ENCODE measurements at places on chromosomes 5 and 9.

DNA sequence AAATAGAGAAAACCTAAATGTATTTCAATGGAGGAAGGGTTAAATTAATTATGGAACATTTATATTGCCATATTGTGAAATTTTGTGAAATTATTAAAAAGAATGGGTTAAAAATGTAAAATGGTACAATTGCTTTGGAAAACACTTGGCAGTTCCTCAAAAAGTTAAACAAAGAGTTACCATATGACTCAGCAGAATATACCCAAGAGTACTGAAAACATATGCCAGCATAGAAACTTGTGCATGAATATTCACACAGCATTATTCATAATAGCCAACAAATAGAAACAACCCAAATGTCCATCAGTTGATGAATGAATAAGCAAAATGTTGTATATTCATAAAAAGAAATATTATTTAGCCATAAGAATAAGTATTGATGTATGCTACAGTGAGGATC lies 181.0 kb upstream of the MAST4 start:
- no peaks in the 10 kb centered on the region for H3K36me3 ChIP-seq
- no peak for DNase-seq
- H3K4me3 ChIP-seq, result no peak overlapping the region
- no peaks in the 10 kb centered on the region for H3K27me3 ChIP-seq

DNA sequence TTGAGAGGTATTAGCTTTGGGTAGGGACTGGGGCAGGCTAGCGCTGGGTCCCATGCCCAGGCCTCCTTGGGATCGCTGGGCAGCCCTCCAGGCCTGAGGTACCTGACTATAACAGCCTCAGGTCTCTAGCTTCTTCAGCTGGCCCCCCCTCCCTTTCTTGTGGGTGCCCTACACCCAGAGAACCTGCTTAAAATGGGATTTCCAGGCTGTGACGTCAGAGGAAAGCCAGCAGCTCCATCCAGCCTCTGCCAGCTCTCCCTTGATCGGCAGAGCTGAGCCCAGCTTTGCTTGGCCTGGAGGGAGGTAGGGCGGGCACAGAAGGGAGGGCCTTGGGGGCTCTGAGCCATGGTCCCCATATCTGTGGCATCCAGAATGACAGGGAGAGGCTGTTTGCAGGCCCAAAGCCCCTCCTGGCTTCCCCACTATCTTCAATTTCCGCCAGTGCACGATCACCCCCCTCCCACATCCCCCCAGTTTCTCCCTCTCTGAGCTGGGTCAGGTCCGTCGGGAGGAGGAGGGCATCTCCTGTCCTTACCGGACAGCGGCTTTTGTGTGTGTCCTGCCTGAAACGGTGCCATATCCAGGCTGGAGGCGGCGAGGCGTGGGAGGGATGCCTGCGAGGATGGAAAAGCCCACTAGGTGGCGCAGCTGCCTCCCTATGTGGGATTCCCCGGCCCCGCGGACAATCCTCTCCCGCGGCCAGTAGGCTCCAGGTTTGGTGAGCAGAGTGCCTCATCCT lies 10.8 kb downstream of the REEP2 start:
- peaks cover 10% of the 10 kb centered on the region for H3K4me1 ChIP-seq
- peak; percentile 93 for DNase-seq
- H3K36me3 ChIP-seq, result no peaks in the 10 kb centered on the region

DNA sequence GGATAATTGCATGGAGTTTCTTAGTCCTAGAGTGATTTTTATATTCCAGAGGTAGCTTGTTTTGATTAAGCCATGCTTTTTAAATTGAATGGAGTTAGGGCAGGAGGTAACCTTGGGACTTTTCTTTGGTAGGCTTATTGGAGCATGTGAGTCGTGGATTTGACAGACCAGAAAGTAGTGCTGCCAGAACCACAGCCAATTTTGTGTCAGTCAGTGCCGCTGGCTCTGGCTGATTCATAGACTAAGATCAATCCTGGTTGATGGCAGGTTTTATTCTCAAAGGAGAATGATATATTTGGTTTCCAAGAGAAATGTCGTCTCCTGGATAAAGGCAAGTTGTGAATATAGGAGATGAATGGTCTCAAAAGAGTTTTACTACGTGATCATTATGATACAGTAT lies 20.3 kb downstream of the RAI14 start:
- no peak overlapping the region for H3K27ac ChIP-seq
- H3K27me3 ChIP-seq, result no peaks in the 10 kb centered on the region
- H3K36me3 ChIP-seq, result no peaks in the 10 kb centered on the region
- peaks cover 8% of the 10 kb centered on the region for H3K4me1 ChIP-seq
- H3K4me3 ChIP-seq, result no peak overlapping the region

- no peak for DNase-seq
- H3K27me3 ChIP-seq, result no peaks in the 10 kb centered on the region
- no peak overlapping the region for H3K4me3 ChIP-seq
- peaks cover 9% of the 10 kb centered on the region for H3K36me3 ChIP-seq
- H3K4me1 ChIP-seq, result peaks cover 30% of the 10 kb centered on the region
These were observed 36.8 kb downstream of the PTGES start for GRCh38 chr9:129716091-129716490.

DNA sequence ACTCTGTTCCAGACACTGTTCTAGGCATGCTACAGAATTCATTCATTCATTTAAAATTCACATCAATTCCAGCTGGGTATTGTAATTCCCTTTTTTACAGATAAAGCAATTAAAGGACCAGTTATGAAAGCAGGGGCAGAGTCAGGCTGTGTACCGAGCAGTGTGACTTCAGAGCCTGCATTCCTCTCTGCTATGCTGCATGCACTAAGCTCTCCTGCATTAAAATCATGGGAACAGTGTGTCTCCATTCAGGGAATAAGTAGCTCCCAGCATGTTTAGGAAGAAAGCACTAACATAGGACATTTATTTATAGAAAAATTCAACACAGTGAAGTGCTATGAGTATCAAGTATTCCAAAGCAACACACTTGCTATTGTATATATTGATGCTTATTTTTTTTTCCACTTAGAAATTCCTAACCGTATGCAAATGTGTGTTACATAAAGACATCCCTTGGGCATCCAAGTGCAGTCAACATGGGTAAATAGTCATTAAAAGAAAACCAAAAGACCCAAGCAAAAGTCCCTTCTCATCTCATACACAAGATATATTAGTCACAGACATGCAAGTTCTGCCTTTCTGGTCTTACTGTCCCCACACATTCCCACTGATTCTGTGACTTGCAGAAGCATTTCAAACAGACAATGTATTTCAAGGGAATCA lies 173.7 kb downstream of the GABRB2 start:
- no peak overlapping the region for H3K4me3 ChIP-seq
- no peak for DNase-seq
- no peaks in the 10 kb centered on the region for H3K36me3 ChIP-seq
- no peak overlapping the region for H3K27ac ChIP-seq
- no peaks in the 10 kb centered on the region for H3K27me3 ChIP-seq

GRCh38 chr5:120778491-120779484 lies 314.7 kb downstream of the PRR16 start:
- H3K36me3 ChIP-seq, result no peaks in the 10 kb centered on the region
- no peak overlapping the region for H3K4me3 ChIP-seq
- no peak overlapping the region for H3K27ac ChIP-seq
- no peaks in the 10 kb centered on the region for H3K27me3 ChIP-seq
